ENCODE measurements at places on chromosomes 3 and 15. TPM values are rescaled to one million over a fixed set of nuclear protein-coding genes. Genes with fewer than 3 reads are reported as not detected.

KNG1 gene
- total RNA-seq = not detected

DUOX2 gene
- not detected for total RNA-seq

MRAS gene
- total RNA-seq = 10.5 TPM

SAMD7 gene
- not detected for total RNA-seq

LRRC31 gene
- total RNA-seq = not detected

RLBP1 gene
- total RNA-seq = not detected

LRRC34 gene
- not detected for total RNA-seq

IRAK2 gene
- total RNA-seq = 17.6 TPM

HHLA2 gene
- total RNA-seq = not detected

NRROS gene
- not detected for total RNA-seq

NDN gene
- not detected for total RNA-seq

RSRC1 gene
- total RNA-seq = 28.5 TPM

SCAMP5 gene
- 11.7 TPM for total RNA-seq

ANKRD63 gene
- 0.40 TPM for total RNA-seq

GHSR gene
- not detected for total RNA-seq

GOLGA6D gene
- not detected for total RNA-seq

DLEC1 gene
- 0.05 TPM for total RNA-seq

TMEM266 gene
- 0.14 TPM for total RNA-seq

HEMK1 gene
- total RNA-seq = 4.0 TPM

CFAP161 gene
- not detected for total RNA-seq

ACAN gene
- total RNA-seq = 0.90 TPM

MAGI1 gene
- 3.5 TPM for total RNA-seq

SUCNR1 gene
- 0.16 TPM for total RNA-seq

SV2B gene
- 0.08 TPM for total RNA-seq

C3orf22 gene
- total RNA-seq = not detected

FRMD5 gene
- total RNA-seq = 2.9 TPM

CTXN2 gene
- total RNA-seq = not detected

ARHGEF26 gene
- 9.1 TPM for total RNA-seq

BOC gene
- 6.2 TPM for total RNA-seq

MYO5A gene
- total RNA-seq = 27.8 TPM

DNAH12 gene
- 0.02 TPM for total RNA-seq

PLCH1 gene
- total RNA-seq = 0.71 TPM

NOX5 gene
- 0.30 TPM for total RNA-seq

THSD4 gene
- 24.4 TPM for total RNA-seq

CLSTN2 gene
- 0.02 TPM for total RNA-seq

SOX2 gene
- 0.45 TPM for total RNA-seq

CPLX3 gene
- total RNA-seq = not detected

HYAL1 gene
- 1.00 TPM for total RNA-seq

CCDC54 gene
- total RNA-seq = not detected

PROS1 gene
- 13.3 TPM for total RNA-seq

All from A549 treated with Mapracorat at 1 μM for 4 hours (cell line).